Esophagus squamous epithelium (tissue), 5 donors: ENCODE measurements at places on chromosomes 13 and 19. TPM values are rescaled to one million over a fixed set of nuclear protein-coding genes. Genes with fewer than 3 reads are reported as not detected.

Gene FCER2
- total RNA-seq: not detected

Gene CD37
- 21.4 TPM for total RNA-seq

Gene CNFN
- 1,219 TPM for total RNA-seq

Gene SIGLEC5
- total RNA-seq: not detected

Gene IL17D
- 3.2 TPM for total RNA-seq

Gene ZFP82
- total RNA-seq: 2.1 TPM

Gene CRTC1
- total RNA-seq: 3.6 TPM

Gene CACNA1A
- not detected for total RNA-seq

Gene FAM124A
- total RNA-seq: 0.45 TPM

Gene ZNF285
- total RNA-seq: 1.3 TPM

Gene TLE6
- total RNA-seq: 3.3 TPM

Gene CYP4F2
- not detected for total RNA-seq

Gene TGFBR3L
- total RNA-seq: not detected

Gene PROZ
- total RNA-seq: not detected

Gene ERICH6B
- total RNA-seq: not detected
